ENCODE measurements at places on chromosomes 2 and 18.

- DNase-seq, result no peak
Measured at GRCh38 chr2:229085439-229085838, 185.6 kb downstream of the PID1 start.

- DNase-seq, result no peak
Measured at GRCh38 chr18:45844938-45845337, 19.5 kb downstream of the SIGLEC15 start.

GRCh38 chr2:45577441-45577840 lies 33.6 kb downstream of the SRBD1 start:
- DNase-seq, result no peak

DNA sequence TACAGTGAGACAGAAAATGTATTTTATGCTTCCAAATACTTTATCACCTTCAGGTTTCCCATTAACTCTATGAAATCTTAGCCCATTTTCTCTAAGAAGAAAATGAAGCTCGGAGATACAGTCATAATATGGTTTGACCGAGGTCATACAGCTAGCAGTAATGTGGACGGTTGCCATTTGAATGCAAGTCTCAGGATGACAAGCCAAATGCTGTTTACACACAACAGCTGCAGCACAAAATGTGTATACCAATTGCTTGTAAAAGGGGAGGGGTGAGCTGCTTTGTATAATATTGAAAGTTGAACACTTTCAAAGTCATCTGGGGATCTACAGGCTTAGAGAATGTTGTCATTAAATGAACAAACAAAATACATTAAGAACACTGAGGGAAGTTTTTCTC lies 93.8 kb upstream of the FSIP2 start:
- DNase-seq, result no peak

- no peak for DNase-seq
Measured at GRCh38 chr2:9135822-9136558, 70.6 kb upstream of the ASAP2 start.

- DNase-seq, result no peak
Measured at GRCh38 chr2:132953771-132954170, 283.8 kb upstream of the LYPD1 start.

- DNase-seq, result no peak
Measured at GRCh38 chr2:177289824-177290628, 25.5 kb upstream of the NFE2L2 start.

GRCh38 chr2:222707689-222708273 lies 36.3 kb downstream of the MOGAT1 start:
- DNase-seq, result no peak

GRCh38 chr2:62424899-62425298 lies 81.1 kb downstream of the TMEM17 start:
- no peak for DNase-seq

- no peak for DNase-seq
Measured at GRCh38 chr2:229572507-229573271, 141.7 kb downstream of the DNER start.

DNA sequence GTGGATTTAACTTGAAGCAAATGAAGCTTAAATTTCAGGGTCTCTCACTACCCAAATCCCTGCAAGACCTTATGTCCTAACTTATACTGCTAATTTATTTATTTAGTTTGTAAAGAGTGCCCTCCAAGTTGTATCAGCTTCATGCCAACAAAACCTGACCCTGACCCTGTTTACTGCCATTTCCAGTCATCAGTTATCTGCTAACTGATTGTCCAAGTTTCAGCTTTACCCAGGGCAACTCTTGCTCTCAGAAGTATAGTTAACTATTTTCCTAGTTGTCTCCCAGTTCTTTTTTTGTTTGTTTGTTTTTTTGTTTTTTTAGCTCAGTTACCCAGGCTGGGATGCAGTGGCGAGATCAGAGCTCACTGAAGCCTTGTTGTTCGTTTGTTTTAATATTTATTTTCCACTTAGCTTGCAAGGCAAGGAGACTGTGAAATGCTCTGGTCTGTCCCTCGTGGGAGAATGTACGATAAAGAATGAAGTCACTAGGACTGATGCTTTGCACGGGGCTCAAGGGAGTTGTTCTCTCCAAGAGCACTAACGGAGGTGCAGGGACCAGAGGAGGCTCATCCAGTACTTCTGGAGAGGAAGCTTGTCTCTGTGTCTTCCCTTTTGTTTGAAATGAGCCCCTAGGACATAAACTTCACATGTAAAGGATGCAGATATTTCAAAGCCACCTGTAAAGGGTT lies 35.3 kb downstream of the MYOM1 start:
- no peak for DNase-seq

- no peak for DNase-seq
Measured at GRCh38 chr18:63206433-63207142, 113.0 kb downstream of the BCL2 start.

DNA sequence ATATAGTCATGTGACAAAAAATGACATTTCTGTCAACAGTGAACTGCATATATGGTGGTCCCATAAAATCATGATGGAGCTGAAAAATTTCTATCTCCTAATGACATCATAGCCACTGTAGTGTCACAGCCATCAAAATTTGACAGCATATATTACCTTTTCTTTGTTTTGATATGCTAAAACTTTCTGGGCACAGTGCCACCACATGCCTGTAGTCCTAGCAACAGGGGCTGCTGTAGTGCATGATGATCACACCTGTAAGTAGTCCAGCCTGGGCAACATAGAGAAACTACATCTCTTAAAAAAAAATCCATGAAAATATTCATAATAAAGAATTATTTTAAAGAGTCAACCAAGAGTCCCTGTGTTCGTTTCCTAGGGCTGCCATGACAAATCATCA lies 155.5 kb upstream of the SERTAD2 start:
- DNase-seq, result no peak

- DNase-seq, result peak; percentile 95
Measured at GRCh38 chr2:100013892-100014677, 128.3 kb downstream of the AFF3 start.

GRCh38 chr2:28736034-28736433 lies 15.6 kb upstream of the PPP1CB start:
- no peak for DNase-seq
